ENCODE measurements at places on chromosomes 13 and 19.

- no peak for DNase-seq
These were observed 83.9 kb downstream of the OLFM4 start for GRCh38 chr13:53112522-53112921.

GRCh38 chr19:18460900-18461299 lies 23.0 kb upstream of the ISYNA1 start:
- no peak for DNase-seq

GRCh38 chr13:92941167-92941566 lies 285.4 kb upstream of the GPC6 start:
- DNase-seq: no peak

DNA sequence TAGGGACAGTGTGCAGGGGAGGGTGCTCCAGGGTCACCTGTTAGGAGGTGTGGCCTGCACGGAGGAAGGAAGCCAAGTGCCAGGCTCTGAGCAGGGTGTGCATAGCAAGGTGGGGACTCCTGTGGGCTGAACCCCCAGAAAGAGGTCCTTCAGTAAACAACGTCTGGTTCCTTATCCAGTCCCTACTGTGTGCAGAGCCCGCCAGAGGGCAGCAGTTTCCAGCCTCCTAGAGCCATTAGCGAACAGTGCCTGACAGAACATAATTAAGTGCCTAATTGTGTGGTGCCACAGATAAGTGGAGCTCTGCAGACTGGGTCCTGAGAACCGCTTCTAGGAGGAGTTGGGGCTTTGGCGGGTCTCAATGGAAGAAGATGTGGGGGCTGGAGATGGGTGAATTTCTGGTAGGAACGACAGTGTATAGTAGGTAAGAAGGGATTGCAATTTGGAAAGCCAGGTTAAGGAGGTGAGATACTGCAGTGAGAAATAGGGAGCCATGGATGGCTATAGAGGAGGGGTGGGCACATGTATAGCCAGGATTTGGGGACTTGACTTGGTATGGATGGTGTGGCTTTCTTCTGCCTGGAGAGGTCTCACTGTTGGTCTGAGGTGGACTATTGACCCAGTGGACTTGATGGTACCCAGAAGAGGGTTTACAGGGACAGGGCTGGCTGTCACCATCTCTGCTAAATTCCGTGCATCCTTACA lies 323.1 kb downstream of the ZNF536 start:
- peak; percentile 29 for DNase-seq

DNA sequence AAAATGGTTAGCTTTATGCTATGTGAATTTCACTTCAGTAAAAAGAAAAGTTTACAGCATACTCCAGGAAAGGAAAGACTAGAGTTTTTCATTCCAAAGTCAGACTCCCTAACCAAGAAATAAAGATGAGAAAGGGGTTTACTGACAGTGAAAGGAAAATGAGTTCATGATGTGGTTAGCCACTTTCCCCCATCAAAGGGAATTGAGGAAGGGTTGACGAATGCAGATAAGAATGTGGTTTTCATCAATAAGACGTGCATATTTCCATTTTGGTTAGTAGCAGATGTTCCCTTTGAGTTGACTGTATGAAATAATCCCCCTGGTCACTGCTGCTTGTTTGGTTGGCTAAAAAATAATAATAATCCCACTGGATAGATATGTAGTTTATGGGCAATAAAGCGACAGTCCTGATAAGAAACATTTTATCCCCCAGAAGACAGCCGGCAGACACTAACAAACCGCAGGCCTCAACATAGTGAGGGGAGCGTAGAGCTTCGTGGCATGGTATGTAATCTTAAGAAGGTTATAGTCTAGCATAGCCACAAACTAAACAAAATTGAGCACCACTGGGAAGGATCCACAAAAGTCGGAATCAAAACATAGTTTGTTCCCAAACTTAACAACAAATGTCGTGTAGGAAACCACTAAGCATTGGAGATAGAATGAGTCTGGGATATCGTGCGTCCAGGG lies 114.8 kb downstream of the COL4A2 start:
- no peak for DNase-seq

GRCh38 chr19:40355975-40356680 lies 7.6 kb downstream of the PLD3 start:
- no peak for DNase-seq

- DNase-seq: no peak
These were observed 544.2 kb upstream of the KLF12 start for GRCh38 chr13:74678308-74678965.

- no peak for DNase-seq
These were observed 690 bp downstream of the HCN2 start for GRCh38 chr19:590396-590745.

DNA sequence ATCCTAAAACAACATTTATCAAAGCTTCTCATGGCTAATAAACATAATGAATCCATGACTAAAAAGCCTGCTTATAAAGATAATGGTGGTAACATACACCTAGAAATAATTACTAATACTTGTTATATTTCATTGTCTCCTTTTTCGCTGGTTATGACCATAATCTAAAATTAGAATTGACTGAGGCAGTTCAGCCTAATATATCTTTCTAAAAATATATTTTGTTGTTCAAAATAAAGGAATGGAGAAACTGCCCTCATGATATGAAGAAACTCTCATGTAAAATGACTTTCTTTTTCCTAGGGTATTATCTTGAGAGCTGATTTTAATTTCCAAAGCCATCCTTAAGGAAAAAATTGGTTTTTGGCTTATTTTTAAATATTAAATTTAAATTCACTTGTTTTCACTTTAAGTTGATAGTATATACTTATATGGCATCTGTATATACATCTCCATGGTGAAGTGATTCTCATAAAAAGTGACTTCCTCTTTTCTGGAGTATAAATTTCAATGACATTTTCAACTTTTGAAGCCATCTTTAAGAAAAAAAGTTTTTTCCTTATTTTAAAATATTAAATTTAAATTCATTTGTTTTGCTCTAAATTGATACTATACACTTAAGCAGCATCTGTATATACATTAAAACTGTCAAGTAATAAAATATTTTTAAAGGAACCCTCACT lies 204.6 kb downstream of the VWA8 start:
- DNase-seq: no peak

DNA sequence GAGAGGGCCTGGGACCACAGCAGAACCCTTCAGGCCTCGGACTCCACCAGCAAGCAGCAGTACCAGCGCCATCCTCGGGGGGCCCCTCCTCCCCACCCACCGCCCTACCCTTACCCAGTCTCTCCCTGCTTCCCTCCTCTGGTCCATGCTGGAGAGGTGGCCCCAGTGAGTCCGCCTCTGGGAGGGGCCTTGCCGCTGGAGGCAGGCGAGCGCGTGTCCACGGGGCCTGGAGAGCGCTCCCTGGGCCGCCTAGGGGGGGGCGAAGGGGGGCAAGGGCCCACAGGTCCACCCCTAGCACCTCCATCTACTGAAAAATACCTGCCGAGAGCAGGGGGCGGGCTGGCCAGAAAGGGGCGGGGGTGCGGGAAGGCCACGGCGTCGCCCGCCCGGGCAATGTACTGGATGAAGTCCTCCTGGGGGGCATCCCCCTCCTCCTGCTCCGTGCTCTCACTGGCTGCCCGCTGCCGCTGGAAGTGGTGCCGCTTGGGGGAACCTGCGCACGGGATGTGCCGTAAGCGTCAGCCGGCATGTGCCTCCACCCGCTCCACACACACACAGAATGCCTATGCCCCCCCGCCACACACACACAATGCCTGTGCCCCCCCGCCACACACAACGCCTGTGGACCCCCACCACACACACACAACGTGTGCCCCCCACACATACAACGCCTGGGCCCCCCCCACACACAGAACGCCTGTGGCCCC lies 6.9 kb downstream of the CBARP start:
- DNase-seq: no peak

- no peak for DNase-seq
These were observed 809.3 kb downstream of the UQCRFS1 start for GRCh38 chr19:28403690-28404089.

DNA sequence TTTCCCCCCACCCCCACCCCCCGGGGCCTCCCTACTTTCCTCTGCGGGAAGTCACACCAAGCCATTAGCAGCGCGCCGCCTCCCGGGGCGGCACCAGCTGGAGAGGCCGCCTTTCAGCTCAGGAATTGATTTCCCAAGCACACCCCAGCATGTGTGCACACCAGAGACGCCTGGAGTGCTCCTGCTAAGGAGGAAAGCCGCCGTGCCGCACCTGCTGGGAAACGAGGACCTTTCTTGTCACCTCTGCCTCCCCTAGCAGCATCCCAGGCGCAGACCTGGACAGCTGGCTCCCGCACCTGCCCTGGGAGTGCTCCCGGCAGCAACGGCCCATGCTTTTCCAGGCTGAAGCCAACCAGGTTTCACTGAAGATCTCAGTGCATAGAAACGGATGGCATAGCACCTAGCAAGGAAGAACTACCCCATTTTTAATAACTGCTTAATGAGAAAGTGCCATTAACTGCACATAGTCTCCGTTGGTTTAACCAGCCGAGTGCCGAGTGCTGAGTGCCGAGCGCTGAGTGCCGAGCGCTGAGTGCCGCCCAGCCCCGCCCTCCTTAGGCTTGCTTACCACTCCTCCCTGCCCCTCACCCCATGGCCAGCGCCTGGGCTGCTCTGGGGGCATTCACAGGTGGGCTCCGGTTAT lies 165.0 kb downstream of the USP12 start:
- no peak for DNase-seq

DNA sequence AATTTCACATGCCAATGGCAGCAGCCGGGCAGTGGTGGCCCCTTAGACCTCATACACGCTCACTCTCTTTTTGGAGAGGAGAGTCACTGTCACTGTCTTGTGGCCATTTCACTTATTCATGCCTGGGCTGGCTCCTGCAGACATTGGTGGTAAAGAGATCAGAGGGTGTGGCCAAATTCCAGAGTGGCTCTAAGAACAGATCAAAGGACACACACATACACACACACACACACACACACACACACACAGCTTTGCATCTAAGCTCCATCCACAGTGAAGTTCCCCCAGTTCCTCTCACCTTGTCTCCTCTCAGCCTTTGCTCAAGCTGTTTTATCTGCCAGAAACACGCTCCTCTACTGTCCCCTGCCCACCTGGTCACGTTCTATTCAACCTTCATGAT lies 46.5 kb upstream of the KPNA3 start:
- no peak for DNase-seq

- no peak for DNase-seq
These were observed 23.8 kb downstream of the ZSWIM9 start for GRCh38 chr19:48194041-48194843.

DNA sequence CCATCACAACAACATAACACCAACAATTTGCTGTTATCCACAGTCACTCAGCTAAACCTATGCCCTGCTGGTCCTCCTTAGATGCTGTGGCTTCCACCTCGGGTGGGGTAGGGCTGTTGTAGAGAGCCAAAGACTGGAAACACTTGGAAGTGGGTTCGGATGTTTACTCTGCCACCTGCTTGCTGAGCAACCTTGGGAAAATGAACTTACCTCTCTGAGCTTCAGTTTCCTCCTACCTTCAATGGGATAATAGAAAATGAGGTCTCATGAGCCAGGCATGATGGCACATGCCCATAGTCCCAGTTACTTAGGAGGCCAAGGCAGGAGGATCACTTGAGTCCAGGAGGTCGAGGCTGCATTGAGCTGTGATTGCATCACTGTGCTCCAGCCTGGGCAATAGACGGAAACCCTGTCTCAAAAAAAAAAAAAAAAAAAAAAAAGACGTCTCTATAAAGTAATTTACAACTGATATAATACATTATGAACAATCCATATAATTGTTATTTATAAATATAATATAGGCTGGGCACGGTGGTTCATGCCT lies 3.3 kb upstream of the SYCN start:
- DNase-seq: no peak

GRCh38 chr13:92590503-92590908 lies 636.1 kb upstream of the GPC6 start:
- DNase-seq: no peak

DNA sequence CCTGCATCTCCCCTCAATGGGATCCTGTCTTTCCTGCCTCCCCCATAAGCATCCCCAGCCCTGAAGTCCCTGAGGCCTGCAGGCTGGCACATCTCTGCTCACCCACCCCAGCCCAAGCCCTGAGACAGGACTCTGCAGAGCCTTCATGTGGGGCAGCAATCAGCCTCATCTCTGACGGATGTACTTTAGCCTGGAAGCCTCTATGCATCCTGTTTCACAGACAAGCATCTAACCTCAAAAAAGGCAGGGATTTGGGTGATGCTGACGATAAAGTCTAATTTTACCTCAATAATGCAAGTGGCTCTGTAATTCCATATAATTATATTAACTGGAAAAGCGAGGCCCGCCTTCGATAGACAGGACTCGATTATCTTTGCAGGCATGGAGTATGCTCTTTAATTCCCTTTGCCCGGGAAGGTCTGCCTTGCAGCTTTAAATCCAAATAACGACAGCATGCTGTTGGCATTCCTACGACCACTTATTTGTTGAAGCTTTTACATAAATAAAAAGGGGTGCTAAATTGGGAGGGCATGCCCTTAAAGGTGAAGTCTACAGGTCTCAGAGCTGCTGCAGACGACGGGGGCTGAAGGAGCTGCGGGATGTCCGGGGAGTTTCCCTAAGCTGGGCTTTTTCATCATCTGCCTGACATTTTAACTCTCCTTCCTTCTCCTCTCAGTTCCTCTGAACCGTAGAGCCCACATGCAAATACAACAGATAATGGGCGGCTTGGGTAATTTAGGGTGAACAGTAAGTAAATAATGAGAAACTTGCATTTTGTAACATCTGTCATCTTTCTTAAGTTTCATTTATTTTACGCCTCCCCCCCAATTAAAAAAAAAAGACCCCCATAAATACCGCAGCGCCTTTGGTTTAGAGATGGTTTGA lies 211.5 kb downstream of the URI1 start:
- DNase-seq: no peak

DNA sequence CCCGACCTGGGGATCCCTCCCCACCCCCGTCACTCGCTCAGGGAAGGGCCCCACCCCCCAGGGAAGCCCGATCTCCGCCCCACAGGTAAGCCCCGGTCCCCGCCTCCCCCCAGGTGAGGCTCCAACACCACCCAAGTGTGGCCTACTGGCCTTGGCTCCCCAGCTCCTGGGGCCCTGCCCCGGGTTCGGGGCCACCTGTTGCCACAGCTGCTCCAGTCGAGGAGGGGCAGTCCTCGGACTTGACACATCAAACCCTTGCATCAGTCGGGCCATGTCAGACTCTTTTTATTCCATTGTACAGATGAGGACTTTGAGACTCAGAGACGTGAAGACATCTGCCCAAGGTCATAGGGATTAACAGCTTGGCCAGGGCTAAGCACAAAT lies 512 bp downstream of the CC2D1A start:
- peak; percentile 53 for DNase-seq

GRCh38 chr19:3365836-3366752 lies at the start of gene NFIC:
TSS of gene NFIC (plus strand) at chr19:3366583. CDS start at chr19:3366637, 54 bp downstream.
- peak; percentile 79 for DNase-seq

DNA sequence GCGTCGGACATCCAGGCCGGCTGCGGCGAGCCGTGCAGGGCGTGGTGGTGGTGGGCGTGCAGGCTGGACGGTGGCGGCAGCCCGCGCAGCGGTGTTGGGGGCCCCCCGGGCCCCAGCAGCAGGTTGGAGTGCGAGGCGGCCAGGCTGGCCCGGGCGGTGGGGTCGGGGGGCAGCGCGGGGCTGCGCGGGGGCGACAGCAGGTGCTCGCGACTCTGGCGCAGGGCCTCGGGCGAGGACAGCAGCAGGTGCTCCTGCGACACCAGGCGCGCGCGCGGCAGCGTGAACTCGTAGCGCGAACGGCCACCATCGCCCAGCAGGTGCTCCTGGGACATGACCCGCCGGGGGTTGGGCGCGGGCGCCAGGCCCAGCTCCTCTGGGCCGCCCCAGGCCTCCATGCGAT lies 9.8 kb downstream of the SHISA7 start:
- DNase-seq: no peak

- DNase-seq: peak; percentile 76
These were observed 798 bp downstream of the SLC1A5 start for GRCh38 chr19:46787331-46788261.

Data from RKO (cell line).